C1 segment of cervical spinal cord (tissue), 14 donors: ENCODE measurements at places on chromosomes 11 and 22.

DNA sequence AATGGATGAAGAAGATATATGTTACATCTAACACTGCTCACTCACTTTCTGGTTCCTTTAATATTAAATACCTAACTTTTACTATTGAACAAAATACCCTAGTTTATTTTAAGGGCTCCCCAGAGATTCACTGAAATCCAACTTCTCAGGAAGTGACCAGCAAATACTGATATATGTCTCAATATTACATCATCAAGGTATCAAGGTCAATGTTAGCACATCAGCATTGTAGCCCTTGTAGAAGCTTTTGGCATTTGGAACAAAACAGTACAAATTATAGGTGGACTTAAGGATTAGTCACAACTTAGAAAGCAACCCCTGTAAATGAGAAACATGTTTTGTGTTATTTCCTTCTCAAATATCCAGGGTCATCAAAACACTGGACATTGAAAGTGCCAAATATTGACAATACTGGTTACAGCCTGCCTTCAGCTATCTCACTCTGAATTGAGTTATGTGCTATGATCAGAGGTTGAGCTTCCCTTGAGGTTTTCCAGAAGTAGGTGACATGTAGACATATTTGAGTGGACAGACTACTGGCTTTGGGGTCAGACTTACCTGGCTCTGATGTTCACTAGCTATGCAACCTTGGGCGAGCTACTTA, 1.9 kb upstream of the ATL3 start:
- no peak for DNase-seq

DNA sequence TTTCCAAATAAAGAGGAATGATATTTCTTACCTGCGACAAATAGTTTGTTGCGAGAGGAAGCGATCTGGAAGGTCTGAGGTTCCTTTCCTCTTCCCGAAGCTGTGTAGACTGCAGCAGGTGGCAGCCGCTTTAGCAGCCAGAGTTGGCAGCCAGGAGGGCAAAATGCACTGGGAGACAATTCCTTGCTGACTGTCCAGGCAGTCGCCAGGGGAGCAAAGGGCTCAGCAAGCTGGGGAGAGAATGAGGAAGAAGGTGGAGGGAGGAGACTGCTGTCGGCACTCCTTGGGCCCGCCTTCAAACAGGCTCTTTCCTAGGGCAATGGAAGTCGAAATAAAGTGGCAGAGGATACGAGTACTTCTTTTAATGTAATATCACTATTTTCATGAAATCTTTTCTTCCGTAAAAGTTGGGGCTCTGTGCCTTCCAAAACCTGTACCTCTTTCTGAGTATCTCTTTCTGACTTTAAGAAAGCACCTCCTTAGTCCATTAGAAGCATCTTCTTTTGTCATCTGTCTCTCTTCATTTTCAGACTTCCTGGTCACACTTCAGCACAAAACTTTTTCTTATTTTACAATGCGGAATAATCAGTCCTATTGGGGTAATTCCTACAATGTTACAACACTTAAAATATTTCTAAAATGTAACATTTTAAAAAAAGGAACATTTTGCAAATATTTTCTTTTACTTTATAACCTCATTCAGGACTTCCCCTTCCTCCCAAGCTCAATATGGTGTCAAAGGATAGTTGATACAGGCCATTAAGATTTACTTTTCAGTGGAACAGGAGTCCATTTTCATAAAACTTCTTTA, at the start of gene IL18:
TSS of gene IL18 (minus strand) at position 220 of the 811 bp plus-strand sequence. CDS start 9,041 bp downstream, outside the sequence.
- no peak for DNase-seq

GRCh38 chr11:79200398-79201070, 240.3 kb downstream of the TENM4 start:
- no peak for DNase-seq

DNA sequence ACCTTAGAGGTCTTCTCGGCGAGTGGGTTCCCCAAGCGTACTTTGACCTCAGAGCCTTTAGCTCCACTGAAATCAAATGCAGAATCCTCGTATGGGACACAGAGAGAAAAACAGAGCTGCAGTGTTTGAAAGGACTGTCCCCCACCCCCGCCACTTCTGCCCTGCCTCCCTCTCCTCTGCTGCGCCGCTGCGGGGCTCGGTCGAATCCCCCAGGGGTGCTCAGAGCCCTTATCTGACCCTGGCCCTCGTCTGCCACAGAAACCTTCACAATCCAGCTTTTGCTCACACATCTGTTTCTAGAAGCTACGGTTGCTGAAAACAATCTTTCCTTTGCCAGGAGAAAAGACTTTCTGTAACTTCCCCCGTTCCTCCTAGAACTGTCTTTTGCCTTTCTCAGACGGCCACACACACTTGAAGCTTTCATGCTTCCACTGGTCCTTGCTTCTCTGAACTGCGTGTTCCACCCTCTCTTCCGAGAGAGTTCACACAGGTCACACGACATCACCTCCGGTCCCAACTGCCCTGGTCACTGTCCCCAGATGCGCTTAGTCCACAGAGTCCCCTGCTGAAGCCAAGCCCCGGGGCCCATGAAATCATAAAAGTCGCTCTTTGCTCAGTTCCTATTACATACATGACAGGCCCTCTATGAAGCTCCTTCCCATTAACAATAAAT, 3.7 kb downstream of the SMIM35 start:
- DNase-seq = no peak
